ENCODE measurements at places on chromosomes 12 and 14.

GRCh38 chr12:46677749-46678148, 148.0 kb downstream of the SLC38A4 start:
- DNase-seq = no peak

- no peak for DNase-seq
Measured at GRCh38 chr14:104528496-104528895, 51.1 kb upstream of the C14orf180 start.

DNA sequence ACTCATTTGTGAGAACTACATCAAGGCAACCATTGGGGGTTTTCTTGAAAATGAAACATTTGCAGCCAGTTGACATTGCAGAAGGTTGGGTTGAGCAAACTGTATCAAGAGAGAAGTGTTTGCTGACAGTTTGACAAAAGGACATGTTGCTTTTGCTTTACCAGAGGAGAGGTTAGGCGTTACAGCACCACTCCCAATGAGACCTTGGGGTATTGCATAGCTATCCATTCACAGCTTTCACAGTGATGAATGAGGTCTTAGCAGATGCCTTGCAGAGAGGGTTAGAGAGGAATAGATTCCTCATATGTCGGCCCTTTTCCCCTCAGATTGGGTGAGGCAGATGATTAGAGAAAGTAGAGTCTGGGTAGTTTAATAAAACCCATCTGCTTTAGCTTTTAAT, 988.9 kb upstream of the FLRT2 start:
- DNase-seq = no peak

GRCh38 chr14:75977582-75977943, 4.2 kb downstream of the TGFB3 start:
- no peak for DNase-seq

DNA sequence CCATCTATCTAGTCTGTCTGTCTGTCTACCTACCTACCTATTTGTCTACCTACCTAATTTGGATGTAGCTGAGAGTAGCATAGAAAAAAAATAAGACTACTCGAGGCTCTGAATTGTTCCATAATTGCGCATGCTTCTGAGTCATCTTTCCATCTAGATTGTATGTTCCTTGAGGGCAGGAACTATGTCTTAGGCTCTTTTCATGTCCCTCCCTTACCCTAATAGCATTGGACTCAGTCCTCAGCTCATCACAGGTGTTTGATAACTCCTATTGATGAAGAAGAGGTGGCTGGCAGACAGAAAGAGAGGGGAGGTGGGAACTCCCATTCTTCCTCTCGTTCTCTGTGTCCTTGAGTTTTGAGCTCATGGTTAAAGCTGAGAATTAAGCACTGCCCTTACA, 263.7 kb downstream of the TTC6 start:
- DNase-seq = no peak

DNA sequence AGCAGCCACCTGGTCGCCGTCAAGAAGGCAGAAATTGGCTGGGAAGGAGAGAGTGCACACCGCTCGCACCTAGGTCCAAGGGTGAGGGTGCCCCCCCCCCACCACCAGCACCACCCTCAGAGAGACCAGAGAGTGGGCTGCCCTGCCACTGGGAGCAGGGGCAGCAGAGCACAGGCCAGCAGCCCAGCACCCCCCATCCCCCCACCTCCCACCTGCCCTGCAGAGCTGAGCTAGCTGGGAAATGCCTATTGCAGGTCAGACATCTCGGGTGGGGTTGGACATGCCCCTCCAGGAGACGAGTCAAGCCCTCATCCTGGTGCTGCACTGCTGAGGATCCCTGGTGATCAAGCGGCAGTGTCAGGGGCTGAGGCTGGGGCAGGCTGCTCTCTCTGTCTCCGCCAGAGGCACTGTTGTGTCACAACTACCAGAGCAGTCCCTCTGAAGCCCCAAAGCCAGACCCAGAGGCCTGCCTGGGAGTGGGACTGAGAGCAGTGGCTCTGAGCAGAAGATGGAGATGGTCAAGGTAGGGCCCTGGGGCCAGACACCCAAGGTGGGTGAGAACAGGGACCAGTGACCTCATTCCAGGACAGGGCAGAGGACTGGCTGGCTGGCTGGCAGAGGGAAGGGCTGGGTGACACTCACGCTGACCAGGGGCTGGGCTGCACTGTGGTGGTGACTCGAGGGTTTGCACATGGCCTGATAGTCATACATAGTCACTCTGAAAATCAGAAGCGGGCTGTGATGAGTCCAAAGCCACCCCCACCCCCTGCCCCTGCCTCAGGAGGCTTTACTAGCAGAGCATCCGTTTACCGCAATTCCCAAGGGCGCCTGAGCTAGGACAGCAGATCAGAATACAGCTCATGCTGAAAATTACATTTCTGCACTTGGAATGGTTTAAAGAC, 19.7 kb upstream of the LRTM2 start:
- DNase-seq = no peak

GRCh38 chr12:52969828-52970569, 21.1 kb downstream of the KRT18 start:
- DNase-seq = no peak

DNA sequence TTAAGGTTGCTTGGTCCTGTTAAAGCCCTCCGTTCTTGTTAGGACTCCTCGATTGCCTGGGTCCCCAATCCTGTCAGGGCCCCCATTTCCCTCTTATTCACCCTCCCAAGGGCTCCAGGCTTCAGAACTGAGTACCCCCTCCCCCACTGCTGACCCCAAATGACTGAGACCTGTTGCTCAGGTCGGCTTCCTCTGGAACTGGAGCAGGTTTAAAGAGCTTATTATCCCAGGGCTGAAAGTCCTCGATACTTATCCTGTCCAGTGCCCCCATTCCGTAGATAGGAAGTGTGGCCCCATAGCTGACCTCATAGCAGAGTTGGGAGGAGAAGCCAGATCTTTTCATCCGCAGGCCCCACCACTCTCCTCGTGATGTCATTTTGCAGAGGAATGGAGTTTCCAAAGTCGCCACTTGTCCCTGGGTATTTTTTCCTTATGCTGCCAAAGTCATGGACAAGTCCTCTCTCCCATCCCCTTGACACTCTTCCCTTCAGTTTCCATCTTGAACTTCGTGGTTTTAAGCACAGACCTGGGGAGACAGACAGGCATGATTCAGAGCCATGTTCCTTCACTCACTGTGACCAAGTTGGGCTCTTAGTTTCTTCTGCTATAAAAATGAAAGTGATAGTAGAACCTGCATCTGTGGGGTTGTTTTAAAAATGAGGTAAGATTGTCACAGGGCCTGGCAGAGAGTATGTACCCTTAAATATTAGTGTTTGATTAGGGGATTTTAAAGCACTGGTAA, 1.2 kb downstream of the USP30 start:
- no peak for DNase-seq

DNA sequence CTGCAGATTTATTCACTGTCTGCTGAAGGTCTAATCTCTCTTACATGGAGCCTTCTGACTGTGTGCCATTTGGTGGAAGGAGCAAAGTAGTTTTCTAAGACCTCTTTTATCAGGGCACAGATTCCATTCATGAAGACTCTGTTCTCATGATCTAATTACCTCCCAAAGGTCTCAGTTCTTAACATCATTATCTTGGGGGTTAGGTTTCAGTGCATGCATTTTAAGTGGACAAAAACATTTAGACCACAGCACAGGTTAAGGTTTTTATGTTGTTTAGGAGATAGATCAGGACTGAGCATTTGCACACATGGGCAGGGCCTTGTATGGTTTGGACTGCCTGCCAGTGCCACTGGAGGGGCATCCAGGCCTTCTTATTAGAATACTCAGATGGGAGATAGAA, 746.1 kb downstream of the C12orf50 start:
- no peak for DNase-seq

DNA sequence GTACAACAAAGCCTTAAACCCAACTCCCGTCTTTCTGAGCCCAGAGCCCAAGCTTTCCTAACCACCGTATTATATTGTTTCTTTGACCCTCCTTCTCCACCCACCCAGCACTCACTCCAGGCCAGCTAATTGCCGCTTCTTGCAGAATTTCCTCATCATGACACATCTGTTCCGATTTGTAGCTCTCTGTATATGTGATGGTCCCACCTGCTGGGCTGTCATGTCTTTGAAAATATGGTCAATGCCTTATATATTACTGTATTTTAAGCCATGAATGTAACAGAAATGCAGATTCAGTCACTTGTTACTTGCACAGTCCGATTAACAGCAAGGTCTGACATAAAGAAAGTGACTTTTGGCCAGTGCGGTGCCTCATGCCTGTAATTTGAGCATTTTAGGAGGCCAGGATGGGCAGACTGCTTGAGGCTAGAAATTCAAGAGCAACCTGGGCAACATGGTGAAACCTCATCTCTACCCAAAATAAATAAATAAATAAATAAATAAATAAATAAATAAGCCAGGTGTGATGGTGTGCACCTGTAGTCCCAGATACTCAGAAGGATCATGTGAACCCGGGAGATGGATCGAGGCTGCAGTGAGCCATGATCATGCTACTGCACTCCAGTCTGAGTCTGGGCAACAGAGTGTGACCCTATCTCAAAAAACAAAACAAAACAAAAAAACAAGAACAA, 359.8 kb downstream of the ATP23 start:
- no peak for DNase-seq

- no peak for DNase-seq
Measured at GRCh38 chr12:112233242-112233641, 107.9 kb downstream of the TRAFD1 start.

DNA sequence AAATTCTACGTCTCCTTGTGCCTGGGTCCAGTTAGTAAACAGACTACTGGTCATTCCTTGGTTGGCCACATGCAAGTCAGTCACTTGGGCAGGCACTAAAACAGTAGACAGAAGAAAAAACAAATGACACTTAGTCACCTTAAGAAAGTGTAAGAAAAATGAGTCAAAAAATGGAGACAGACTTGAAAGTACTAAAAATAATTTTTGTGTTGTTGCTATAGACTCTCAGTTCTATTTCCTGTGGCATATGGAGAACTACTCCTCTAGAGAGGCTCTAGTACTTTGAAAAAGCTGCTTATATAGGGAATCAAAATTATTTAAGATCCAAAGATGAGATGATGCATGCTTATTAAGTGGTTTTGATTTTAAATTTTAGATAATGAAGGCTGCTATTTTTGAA, 56.0 kb downstream of the PTPRB start:
- DNase-seq = no peak

- no peak for DNase-seq
Measured at GRCh38 chr14:105356927-105357326, 41.4 kb upstream of the TEX22 start.

- no peak for DNase-seq
Measured at GRCh38 chr12:130981074-130981742, 27.5 kb downstream of the ADGRD1 start.
